ENCODE measurements at places on chromosomes 4 and X.
A peak's percentile ranks its signal among the peaks of the same experiment; 100 is the strongest.

DNA sequence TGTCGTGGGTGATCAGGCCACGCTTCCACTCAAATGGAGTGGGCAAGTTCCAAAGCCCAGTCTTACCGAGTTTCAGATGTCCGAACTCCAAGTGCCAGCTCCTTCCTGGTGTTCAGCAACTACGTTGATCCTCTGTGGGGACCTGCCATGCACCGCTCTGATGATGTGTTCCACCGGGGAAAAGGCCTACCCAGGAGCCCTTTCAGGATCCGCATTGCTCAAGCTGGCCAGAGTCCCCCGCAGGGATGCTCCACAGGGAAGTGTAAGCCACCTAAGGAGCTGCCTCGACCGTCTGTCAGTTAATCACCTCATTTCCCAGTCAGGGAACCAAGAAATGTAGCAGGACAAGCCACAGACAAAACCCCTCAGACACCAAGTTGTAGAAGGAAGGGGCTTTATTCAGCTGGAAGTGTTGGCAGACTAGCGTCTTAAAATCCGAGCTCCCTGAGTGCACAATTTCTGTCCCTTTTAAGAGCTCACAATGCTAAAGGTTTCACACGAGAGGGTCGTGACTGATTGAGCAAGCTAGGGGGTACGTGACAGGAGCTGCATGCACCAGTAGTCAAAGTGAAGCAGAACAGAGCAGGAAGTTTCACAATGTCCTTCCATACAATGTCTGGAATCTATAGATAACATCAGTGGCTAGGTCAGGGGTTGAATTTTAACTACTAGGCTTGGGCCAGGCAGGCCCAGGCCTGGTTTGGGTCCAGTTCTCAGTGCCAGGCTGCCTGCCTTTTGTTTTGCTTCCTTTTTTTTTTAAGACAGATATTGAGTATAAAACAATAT is 126.2 kb upstream of the ZDHHC15 start:
- no peak for DNase-seq

- DNase-seq: no peak
Measured at GRCh38 chrX:155997436-155997835, at the start of gene IL9R. IL9R (plus strand) TSS chrX:155997696; CDS start chrX:155997760, 64 bp downstream.

DNA sequence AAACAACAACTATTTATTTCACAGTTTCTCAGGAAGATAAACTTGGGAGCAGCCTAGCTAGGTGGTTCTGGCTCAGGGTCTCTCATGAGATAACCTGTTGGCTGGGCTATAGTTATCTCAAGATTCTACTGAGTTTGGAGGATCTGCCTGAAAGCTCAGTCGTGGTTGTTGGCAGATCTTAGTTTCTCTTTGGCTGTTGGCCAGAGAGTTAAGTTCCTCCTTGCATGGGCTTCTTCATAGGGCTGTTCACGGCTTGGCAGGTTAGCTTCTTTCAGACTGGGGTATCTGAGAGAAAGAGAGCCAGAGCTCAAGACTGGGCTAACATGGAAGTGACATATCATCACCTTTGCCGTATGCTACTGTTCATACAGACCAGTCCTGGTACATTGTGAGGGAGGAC is 28.7 kb downstream of the SEC24B start:
- no peak for DNase-seq

DNA sequence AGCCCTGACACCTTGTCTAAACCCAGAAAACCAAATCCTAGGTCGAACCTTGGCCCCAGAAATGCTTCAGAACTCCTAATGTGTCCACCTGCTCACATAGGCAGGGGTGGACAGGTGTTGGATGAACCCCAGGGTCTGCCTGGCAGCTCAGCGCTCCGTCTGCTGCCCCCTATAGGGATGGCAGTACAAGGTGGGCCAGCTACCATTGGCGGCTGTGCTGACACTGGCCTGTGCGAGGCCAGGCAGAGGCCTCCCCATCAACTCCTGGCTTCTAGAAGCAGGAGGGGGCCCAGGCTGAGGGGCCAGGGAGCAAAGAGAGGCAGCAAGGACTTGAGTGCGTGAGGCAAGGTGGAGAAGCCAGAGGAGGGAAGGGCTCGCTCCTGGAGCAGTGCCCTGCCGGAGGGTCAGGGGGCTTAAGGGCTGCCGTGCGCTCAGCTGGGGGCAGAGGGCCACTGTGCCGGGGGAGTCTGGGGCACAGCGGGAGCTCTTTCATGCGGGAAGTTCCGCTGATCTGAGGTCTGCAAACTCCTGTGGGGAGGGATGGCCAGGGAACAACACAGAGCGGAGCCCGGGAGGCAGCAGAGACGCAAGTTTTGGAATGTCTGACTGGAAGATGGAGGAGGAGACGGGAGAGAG is 20.6 kb downstream of the CCNQ start:
- DNase-seq: no peak

GRCh38 chr4:108139089-108139488 is 29.6 kb downstream of the LEF1 start:
- DNase-seq: no peak

DNA sequence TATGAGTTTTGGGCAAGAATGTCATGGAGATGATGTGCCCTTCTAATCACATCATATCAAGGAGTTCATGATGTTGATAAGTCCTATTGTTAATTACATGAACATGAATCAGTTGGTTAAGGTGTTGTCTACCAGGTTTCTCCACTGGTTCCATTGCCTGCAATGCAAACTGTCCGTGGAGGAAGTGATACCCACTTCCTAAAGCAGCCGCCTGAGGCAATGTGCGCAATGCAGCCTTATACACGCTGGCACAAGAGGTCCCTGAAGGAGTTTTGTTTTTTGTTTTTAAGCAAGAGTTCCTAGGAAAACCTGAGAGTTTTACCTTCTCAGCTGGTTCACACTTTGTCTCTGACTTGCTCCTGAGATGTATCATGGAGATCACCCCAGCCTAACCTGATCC is 5.9 kb upstream of the GPKOW start:
- DNase-seq: no peak

DNA sequence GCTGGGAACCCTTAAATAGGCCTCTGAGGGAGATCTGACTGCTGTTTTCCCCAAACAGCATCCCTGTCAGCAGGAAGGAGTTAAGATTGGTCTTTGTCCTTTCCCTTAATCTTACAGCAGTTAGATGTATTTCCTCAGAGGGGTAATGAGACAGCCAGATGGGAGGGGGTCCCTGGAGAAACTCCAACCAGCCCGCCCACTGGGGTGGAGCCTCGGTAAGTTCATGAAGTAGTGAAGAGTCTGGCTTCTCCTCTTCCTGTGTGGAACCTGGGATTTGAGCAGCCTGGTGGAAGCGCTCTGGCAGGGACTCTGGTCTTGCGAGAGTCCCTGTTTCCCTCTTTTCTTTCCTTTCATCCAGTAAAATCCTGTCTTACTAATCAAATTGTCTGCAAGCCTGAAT is 330.0 kb downstream of the TLL1 start:
- DNase-seq: no peak

DNA sequence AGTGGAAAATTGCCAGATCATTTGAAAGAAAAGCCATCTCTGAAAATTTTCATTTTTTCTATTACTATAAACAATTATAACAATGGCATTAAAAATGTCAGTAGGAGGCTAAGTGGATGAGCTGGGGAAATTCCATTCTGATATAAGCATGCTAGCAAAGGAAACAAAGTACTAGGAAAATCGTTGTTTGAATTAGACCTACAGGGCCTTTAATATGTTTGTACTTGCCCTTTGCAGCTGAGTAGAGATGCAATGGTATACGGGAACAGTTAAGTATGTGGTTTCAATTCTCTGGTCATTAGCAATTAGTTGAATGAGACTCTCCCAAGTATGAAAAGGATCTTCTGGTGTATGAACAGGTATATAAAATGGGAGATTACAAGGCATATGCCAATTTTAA is 452.2 kb downstream of the PCDH11X start:
- DNase-seq: no peak

- no peak for DNase-seq
Measured at GRCh38 chr4:41192136-41192535, 22.2 kb downstream of the APBB2 start.

- no peak for DNase-seq
Measured at GRCh38 chrX:125132274-125132673, 187.4 kb upstream of the TEX13C start.

- DNase-seq: peak; percentile 28
Measured at GRCh38 chr4:78551420-78552351, at the start of gene ANXA3. ANXA3 (plus strand) TSS chr4:78551770; CDS start chr4:78554474, 2,704 bp downstream.

GRCh38 chr4:105474099-105474518 is 247 bp upstream of the PPA2 start:
- no peak for DNase-seq

GRCh38 chr4:184752496-184753275 is 18.8 kb upstream of the CENPU start:
- DNase-seq: no peak

DNA sequence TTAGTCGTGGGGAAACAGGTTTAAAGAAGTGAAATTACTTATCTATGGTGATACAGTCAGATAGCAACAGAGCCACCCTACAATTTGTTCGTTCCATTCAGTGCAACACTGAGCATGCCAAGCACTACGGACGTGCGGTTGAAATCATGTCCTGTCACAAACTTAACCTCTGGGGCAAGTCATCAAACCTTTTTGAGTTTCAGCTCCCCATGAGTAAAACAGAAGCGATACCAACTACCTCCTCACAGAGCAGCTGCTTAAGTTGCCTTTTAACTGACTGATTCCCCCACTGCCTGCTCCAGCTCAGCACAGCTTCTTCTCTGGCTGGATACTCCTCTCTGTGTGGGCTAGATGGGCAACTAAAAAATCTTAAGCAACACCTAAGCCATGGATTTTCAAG is 36.0 kb downstream of the LHFPL1 start:
- DNase-seq: no peak

GRCh38 chr4:158775091-158775651 is 6.3 kb downstream of the FNIP2 start:
- no peak for DNase-seq

GRCh38 chr4:167787231-167787630 is 305.1 kb upstream of the ANXA10 start:
- DNase-seq: no peak

DNA sequence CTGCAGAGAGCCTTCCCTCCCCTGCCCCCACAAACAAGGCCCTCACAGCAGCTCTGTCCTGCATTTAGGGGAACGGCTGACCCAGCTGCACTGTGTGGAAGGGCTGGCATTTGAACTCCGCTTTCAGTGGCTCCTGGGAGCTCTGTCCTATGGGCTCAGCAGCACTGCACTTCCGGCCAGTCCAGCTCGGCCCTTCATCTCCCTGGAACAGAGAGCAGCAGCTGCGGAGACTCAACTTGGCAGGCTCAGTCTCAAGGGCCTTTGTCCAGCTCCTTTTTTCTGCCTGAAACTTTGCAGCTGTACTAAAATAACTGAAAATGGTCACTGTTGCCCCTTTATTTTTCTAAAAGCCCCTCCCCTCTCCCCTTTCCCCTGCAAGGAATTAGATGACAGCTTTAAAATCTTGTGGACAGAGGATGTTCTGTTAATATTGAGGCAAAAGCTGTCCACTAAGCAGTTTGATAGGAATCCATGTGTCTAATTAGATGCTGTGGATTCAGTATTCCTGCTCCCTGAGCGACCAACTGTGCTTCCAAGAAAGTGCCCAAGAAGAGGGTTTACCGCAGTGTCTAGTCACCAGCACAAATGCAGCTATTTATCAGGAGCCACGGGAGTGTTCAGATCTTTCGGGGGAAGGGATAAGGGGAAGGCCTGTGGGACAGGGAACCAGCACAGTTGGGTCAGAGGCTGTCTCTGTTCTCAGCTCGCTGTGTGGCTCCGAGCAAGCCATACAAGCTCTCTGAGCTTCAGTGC is 133.1 kb downstream of the AFAP1 start:
- no peak for DNase-seq

DNA sequence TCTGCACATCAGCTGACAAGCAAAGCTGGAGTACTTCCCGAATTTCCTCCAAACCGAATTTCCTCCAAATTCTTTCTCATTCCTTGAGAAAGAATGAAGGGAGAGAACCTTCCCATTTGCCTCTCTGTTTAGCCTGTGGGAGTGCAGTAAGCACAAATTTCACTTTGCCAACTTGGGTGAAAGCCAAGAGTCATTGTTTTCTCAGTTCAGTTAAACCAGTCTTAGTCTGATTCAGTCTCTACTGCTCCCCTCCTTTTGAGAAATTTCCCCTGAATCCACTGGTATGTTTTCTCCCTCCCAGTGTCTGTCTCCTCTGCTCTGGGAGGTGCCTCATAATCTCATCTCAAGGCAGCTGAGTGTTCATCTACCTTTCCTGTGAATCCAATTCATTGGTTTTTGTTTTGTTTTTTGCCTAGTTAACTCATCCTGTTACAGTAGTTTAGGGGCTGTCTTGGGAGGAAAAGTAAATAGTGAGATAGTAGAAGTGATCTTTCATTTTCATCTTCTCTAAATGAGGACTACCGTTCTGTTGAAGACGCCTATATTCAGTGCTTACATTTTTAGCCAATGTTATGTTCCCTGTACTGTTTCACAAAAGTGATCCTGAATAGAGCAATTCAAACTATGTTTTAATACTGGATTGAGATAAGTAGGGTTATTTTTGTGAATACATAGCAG is 49.0 kb downstream of the SYTL5 start:
- no peak for DNase-seq

DNA sequence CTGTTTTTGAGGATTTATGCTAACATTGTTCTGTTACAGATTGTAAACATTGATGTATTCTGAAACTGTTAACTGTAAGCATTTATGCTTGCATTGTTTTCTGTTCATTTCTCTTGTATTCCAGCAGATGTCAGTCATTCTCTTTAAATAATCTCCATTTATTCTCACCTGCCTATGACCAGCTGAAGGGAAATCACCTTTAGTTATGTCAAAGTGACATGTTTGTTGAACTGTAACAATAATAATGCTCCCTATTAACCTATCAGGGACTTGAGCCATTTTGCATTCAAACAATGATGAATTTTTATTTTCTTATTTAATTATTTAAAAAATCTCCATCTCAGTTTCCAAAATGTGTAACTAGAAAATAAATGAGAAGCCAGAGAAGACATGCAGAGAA is 58.0 kb downstream of the SPCS3 start:
- peak; percentile 3 for DNase-seq

GRCh38 chr4:110867981-110868720 is 245.3 kb upstream of the PITX2 start:
- no peak for DNase-seq

GRCh38 chr4:81527115-81527514 is 55.4 kb upstream of the RASGEF1B start:
- no peak for DNase-seq

DNA sequence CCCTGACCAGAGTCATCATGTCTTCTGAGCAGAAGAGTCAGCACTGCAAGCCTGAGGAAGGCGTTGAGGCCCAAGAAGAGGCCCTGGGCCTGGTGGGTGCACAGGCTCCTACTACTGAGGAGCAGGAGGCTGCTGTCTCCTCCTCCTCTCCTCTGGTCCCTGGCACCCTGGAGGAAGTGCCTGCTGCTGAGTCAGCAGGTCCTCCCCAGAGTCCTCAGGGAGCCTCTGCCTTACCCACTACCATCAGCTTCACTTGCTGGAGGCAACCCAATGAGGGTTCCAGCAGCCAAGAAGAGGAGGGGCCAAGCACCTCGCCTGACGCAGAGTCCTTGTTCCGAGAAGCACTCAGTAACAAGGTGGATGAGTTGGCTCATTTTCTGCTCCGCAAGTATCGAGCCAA is 11.0 kb downstream of the MAGEA4 start:
- no peak for DNase-seq

GRCh38 chr4:6333301-6334202 is 63.9 kb downstream of the WFS1 start:
- no peak for DNase-seq

GRCh38 chr4:7705593-7705992 is 234.1 kb downstream of the AFAP1 start:
- DNase-seq: no peak

Measured in NCI-H2171 treated with DMSO at 0.1 percent for 48 hours (cell line).